Activated gamma-delta T cell treated with anti-CD3 and anti-CD28 coated beads, Interleukin-2, amount 50 U/mL, for 16 hours (primary cell): ENCODE measurements at places on chromosomes 1 and 21.

- no peak for DNase-seq
Observed at GRCh38 chr21:45347712-45348499, 57.1 kb upstream of the COL18A1 start.

- no peak for DNase-seq
Observed at GRCh38 chr1:46558141-46558963, 6.9 kb upstream of the KNCN start.

GRCh38 chr1:14914351-14914988 is 239.1 kb upstream of the TMEM51 start:
- no peak for DNase-seq

DNA sequence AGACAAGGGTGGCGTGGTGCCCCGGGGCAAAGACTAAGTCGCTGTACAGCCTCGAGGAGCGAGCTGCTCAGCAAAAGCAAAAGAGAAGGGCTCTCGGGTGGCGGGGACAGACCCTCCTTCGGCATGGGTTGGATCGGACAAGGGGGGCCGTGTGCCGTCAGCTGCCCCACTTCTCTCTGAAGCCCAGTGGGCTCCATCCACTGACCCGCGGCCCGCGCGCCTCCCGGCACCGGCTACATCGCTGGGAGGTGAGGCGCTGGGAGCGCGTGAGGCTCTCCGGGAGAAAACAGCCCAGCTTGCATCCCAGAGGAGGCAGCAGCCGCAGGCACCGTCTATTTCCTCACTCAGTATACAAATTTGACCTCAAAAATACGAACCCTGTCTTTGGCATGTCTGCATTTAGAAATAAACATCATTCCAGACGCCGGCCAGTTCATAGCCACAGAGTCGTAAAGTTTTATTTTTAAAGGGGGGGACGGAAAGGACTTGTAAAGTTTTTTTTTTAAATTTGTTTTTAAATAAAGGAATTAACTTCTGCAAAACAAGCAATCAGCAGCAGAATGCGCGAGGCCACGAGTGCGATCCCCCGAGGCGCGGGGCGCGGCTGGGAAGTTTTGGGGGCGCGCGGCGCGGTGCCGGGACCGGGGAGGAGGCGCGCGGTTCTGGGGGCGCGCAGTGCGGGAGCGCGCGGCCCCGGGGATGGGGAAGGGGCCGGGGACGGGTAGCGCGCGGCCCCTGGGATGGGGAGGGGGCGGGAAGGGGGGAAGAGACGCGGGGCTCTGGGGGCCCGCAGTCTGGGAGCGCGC is 689 bp upstream of the GPR137B start:
- no peak for DNase-seq

DNA sequence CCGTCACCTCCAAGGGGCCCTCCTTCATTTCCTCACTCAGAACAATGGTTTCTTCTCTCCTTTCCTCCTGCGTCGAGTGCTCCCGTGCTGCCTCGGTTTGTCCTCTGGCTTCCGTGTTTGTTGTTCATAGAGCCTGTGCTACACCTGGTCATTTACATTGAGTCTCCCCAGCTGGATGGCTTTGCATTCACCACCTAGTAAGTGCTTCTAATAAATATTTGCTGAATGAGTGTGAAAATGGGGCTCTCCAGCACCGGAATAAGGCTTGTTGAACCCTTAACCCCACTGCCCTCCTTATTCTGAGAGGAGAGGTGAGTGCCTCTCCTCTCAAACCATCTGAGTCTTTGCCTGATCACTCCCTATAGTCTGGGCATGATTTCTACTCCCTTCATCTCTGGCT is 104.9 kb downstream of the CNIH3 start:
- DNase-seq, result no peak

- DNase-seq, result no peak
Observed at GRCh38 chr1:2932671-2933350, 88.5 kb upstream of the ACTRT2 start.

DNA sequence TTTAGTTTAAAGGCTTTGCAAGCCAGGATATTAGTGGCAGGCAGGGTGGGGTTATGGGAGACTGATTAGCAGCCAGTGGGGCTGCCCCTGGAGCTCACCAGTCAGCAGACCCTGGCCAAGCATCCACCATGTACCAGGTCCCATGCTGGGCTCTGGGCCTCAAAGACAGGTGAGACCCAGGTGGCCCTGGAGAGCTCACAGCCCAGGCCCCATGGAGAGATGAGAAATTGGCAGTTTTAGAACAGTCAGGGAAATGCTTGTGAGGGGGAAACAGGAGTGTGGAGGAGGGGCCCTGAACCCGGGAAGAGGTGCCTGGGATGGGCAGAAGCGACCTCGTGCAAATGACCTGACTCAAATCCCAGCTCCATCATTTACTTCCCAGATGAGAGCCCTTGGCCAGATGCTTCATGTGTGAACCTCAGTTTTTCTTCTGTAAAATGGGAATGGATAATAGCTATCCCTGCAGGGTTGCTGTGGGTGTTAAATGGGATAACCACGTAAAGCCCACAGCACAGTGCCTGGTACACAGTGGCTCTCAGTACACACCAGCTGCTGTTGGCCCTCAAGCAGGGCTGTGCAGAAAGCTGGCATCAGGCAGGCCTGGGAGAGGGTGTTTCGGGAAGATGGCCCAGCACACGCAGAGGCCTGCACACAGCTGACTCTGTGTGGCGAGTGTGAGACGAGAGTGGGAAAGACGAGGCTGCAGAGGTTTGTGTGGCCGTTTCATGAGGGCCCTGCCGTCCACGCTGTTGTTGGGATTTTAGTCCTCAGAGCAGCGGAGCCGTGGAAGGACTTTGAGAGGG is 518.5 kb downstream of the PTPRU start:
- no peak for DNase-seq

DNA sequence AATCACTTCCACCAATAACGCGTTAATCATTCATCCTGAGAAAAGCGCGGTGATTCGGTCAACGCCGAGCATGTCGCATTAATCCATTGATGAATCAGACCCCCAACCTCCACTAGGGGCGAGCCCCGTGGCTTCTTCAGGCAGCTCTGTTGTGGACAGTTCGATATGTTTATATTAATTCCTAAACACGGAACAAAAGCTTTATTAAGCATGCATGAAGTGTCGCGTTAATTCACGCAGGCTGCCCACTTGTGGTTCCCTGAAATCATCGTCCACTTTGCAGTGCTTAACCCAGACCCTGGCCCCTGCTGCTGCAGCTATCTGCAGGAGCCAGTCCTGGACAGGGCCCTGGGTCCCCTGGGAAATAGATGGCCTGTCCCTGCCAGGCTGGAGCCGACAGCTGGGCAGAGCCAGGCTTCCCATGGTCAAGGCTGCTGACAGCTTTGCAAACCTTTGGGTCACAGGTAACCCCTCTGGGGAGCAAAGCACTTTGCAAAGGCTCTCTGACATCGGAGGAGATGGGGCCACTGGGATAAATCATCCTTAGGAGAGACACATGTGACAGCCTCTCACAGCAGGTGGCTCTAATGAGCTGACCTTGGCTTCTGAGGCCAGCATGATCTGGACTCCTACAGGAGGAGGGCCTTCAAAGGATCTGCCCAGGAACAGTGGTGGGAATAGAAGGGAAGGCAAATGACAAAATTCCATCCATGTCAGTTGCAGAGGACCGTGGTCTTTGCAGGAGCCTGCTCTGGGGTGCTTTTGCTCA is 137.0 kb upstream of the AJAP1 start:
- no peak for DNase-seq

GRCh38 chr1:149879556-149879955 is 19.8 kb upstream of the BOLA1 start:
- no peak for DNase-seq

DNA sequence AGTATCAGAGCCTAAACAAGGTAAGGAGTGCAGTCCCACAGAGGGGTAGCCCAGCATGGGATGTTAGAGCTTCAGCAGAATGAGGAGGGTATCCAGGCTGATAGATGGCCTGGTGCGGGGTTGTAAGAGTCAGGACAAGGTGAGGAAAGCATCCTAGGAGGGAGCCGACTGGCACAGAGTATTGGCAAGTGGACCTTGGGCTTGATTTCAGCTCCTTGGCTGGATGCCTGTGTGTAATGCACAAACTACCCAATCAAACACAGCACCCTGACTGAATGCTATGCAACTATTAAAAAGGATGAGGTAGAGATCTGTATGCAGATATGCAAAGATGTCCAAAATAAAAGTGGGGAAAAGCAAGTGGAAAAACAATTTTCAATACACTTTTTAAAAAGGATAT is 18.0 kb downstream of the DENND2C start:
- no peak for DNase-seq

DNA sequence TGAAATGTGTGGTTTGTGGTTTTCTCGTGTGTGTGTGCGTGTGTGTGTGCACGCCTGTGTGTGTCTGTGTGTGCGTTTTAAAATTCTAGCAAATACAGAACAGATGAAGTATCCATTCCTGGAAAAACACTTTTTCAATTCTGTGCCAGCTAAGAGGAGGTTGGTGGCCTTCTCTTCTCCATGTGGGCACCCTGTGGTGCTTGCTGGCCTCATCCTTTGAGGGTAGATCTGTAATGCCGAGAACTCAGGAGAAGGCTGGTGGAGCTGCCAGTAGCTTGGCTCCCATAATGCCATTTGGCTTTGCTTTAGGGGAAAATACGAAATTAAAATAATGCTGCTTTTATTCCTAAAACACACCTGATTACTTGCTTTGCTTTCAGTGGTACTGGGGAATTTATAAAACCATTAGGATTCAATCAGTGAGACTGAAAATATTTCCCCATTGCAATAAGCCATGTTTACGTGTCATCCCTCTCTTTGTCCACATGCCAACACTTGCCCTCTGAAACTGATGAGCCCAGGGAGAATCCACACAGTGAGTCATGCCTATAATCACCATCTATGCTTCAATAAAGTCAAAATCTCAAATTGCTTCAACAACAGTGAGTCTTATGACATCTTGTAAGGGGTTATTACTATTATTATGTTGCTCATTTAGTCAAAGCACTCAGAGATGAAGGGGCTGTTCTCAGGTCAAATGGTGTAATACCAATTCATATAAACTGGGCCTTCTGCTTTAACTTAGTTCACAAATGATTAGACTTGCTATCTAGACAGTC is 39.2 kb downstream of the ABCA4 start:
- DNase-seq, result no peak

DNA sequence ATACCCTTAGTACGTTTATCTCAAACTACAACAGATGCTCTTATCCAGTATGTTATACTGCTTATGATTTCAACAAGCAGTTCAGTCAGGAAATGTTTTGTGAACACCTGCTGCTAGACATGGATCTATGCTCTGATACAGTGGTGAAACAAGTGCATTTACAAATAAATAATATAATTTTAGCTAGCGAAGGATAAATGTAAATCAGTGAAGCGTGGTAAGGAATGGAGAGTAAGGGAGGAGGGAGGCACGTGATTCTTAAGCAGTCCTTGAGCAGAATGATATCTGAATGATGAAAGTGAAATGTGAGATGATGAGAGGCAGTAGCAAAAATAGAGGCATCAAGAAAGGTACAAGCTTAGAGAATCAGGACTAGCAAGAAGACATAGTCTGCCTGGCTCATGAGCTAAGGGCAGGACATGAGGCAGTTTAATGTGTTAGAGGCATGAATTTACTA is 6.3 kb downstream of the TSNAX start:
- no peak for DNase-seq

GRCh38 chr1:227924833-227925574 is 22.7 kb downstream of the WNT9A start:
- DNase-seq, result no peak

- DNase-seq, result no peak
Observed at GRCh38 chr1:94326329-94326728, 88.9 kb upstream of the ARHGAP29 start.

GRCh38 chr1:165703648-165704047 is 5.3 kb upstream of the ALDH9A1 start:
- no peak for DNase-seq

- DNase-seq, result no peak
Observed at GRCh38 chr21:33550772-33551660, 8.2 kb downstream of the SON start.

- DNase-seq, result no peak
Observed at GRCh38 chr1:90710579-90711536, 6.2 kb downstream of the BARHL2 start.

- DNase-seq, result no peak
Observed at GRCh38 chr1:46735708-46736324, 16.9 kb upstream of the EFCAB14 start.

DNA sequence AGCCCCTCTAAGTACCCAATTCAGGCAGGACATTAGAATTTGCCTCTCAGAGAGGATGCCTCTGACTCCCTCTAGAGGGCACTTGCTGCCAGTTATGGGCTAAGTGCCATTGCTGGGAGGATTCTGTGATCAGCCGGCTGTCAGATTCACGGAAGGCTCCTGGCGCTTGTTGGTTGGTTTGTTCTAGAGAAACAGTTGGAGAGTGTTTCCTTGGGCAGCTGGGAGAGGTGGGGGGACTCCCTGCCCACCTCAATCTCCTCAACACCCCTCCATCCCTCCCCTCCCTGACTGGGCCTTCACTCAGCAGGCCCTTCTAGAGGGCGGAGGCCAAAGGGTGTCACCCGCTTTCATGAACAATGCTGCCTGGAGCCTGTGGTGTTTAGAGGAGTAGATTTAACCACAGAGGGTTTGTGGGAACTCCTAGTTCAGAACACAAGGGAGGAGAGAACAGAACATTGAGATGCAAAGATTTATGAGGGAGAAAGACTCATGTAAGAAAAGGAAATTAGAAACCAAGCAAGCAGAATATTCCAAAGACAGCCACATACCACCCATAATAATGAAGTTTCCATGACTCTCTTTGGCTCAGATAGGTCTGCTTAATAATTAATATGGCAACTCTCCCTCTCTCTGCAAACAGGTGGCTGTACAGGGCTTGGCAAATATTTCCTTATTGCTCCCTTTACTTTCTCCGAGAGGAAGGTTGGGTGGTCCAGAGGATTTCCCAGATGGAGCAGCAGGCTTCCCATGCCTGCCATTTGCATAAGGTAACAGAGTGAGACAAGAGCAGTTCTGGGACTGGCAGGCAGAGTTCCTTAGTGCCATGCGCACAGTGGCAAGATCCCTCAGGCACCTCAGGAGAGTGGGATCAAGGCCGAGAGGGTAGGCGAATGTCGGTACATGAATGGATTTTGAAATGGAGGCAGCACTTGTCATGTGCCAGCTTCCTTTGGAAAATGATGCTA is 30.0 kb upstream of the ACP6 start:
- DNase-seq, result peak; percentile 35

DNA sequence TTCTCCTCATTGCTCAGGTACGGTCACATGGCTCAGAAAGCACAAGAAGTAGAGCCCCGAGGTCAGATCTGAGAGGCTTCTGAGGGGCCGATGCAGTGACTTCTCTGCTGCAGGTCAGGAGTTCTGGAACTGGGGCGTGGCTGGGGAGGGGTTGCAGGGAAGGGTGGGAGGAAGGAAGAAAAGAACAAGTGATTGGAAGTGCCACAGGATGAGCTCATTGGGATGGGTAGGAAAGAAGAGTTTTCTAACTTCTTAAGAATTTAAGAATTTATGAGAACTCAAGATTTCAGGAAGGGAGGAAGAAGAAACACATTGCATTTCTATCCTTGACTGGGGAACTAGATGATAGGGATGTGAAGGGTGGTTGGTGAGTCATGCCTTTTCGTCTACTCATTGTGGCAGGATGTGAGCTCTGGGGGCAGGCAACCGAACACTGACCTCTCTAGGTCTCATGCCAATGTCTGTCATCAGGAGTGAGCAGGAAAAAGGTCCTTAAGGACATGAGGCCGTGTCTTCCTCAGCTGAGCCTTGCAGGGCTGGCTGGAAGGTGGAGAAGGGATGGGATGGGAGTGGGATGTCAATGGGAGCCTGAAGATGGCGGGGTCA is 497 bp downstream of the FCRLB start:
- no peak for DNase-seq

DNA sequence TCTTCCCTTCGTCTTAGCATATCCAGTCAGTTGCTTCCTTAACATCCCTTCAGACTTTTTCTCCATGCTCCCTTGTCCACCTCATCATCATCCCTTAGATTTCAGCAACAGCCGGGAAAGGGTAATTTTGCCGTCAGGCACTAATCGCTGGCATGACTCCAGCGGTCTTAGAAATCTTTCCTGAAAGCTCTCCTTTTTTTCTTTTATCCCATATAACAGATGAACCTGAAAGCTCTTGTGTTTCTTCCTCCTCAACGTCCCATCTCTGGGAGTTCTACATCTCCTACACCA is 10.4 kb upstream of the BOLA1 start:
- DNase-seq, result no peak
